Esophagus (tissue), 2 donors: ENCODE measurements at places on chromosomes 1 and 21. TPM values are rescaled to one million over a fixed set of nuclear protein-coding genes. Genes with fewer than 3 reads are reported as not detected.

AK2 gene
- 106 TPM for polyA plus RNA-seq

TESK2 gene
- 4.0 TPM for polyA plus RNA-seq

PLA2G2D gene
- not detected for polyA plus RNA-seq

DMBX1 gene
- polyA plus RNA-seq: not detected

ETV3L gene
- not detected for polyA plus RNA-seq

PGD gene
- 189 TPM for polyA plus RNA-seq

TAS1R1 gene
- polyA plus RNA-seq: 0.04 TPM

GNPAT gene
- 33.1 TPM for polyA plus RNA-seq

ALX3 gene
- 0.04 TPM for polyA plus RNA-seq

TMEM52 gene
- polyA plus RNA-seq: 2.1 TPM

PDE9A gene
- 1.6 TPM for polyA plus RNA-seq

CYP4A22 gene
- polyA plus RNA-seq: 0.02 TPM
